ENCODE measurements at places on chromosomes 5 and 9.

GRCh38 chr9:101035098-101035497 lies 6.6 kb downstream of the PLPPR1 start:
- no peak for DNase-seq

DNA sequence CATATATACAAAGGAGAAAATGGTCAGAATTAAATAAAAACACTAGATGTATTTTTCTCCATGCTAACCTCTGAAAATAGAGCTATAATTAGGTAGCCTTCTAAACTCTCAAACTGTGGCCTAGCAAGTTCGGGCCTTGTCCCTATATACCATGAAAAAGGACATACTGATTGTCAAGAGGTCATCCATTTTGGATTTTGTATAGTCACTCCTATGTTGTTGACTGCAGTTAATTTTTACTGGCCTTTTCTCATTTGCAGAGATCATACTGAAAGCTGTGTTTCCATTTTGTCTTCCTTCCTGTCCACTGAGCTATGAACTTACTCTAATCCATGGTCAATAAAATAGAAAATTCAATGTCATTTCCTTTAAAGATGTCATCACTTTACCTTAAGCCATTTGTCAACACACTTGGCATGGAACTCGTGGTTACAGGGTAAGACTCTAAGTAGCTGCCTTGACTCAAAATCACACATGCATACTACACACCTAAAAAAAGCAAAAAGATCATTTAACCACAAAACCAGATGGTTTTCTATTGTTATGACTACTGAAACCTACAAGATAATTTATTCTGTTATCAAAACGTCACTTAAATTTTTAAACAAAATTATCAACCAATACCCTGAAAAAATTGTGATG lies 58.0 kb downstream of the RNF38 start:
- no peak for DNase-seq

DNA sequence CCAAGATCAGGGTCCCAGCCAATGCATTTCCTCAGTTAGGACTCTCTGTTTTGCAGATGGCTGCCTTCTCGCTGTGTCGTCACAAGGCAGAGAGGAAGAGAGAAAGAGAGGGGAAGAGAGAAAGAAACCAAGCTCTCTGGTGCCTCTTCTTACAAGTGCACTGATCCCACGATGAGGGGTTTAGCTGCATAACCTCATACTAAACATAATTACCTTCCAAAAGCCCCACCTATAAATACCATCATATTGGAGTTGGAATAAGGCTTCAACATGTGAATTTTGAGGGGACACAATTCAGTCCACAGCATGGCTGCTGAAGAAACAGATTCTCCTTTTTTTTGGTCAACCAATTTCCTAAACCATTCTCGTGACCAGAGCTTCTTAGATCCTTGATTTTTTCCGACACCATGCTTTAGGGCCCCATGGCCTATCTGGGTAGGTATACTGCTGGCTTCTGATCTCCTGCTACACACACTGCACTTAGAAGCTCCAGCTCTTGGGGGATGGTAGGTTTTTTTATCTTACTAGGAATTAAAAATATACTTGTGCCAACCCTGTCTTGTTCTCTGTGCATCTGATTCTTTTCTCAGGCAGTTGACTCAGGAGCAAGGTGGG lies 5.1 kb downstream of the CAMK4 start:
- DNase-seq, result no peak

DNA sequence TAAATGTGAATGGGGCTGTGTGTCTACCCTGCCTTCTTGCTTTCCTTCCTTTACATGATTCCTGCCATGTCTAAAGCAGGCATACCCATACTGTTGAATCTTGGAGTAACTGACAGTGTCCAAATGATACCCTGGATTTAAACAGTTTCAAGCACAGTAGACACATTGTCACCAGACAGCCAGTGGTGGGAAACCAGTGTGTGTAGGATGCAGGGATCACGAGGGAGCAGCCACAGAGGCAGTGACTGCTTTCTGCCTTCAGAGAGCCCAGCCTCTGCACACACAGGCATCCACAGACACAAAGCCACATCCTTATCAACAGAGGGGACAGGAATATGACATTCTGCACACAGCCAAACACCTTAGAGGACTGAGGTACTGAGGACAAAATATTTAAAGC lies 184.2 kb upstream of the TBCA start:
- DNase-seq, result no peak

DNA sequence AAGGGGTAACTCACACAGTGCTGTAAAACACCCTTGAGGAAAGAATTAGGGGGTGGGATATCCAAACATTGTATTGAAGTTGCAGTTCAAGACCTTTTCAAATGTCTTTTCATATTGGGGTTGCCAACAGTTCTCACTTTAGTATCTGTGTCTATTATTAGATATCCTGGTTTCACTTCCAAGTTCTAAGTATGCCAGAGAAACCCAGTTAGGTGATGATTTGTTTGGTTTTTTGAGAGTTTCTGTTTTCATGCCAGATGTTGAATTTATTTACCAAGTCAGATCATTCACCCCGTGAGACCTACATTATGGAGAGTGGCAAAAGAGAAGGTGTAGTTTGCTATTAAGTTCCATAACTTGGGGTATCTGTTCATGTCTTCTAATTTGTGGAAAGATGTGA lies 64.5 kb downstream of the C9orf152 start:
- no peak for DNase-seq

- no peak for DNase-seq
Observed at GRCh38 chr5:446066-446882, 3.3 kb downstream of the EXOC3 start.

GRCh38 chr5:178667101-178667500 lies 40.3 kb upstream of the CLK4 start:
- DNase-seq, result no peak

GRCh38 chr9:127753622-127754021 lies 18.5 kb upstream of the TOR2A start:
- no peak for DNase-seq

GRCh38 chr5:74660140-74660539 lies 19.6 kb upstream of the ENC1 start:
- no peak for DNase-seq

DNA sequence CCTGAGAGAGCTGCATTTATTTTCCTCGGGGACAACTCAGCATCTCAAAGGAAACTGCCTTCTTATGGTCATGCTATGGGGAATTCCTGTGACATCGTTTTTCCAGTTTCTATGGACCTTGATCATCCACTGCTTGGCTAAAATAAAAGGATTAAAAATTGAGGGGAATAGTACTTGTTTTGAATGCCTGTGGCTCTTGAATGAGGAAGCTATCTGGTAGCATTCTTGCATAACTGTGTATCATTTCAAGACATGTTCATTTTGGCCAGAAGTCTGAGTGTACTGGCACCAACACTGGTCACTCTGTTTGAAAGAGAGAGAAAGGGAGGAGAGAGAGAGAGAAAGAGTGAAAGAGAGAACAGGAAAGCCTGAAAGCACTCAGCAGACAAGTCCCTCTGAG lies 116.7 kb downstream of the DOCK2 start:
- no peak for DNase-seq

- DNase-seq, result no peak
Observed at GRCh38 chr9:33241298-33241697, 1.3 kb downstream of the SPINK4 start.

Measured in stimulated activated CD4-positive, alpha-beta T cell treated with anti-CD3 and anti-CD28 coated beads, Interleukin-1b, Interleukin-23, amount 100 ng/mL, for 24 hours (primary cell).